ENCODE measurements at places on chromosomes 7 and 10.
A peak's percentile ranks its signal among the peaks of the same experiment; 100 is the strongest.

DNA sequence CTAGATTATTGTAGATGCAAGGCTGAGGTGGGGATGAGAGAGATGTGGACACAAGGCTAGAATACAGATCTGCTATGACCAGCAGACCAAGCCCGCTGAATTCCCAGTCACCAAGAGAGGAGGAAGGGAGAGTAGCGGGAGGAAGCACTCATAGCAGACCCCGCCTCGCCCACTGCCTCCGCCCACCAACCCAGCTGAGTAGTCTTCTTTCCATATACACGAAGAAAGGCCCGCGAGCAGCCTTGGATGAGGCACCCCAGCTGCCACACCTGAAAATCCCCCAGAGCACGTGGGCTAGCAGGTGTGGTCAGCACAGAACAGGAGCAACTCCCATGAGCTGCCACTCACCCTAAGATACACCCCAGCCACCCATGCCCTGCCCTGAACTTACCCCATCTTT is 7.9 kb upstream of the H2BK1 start:
- DNase-seq: no peak

DNA sequence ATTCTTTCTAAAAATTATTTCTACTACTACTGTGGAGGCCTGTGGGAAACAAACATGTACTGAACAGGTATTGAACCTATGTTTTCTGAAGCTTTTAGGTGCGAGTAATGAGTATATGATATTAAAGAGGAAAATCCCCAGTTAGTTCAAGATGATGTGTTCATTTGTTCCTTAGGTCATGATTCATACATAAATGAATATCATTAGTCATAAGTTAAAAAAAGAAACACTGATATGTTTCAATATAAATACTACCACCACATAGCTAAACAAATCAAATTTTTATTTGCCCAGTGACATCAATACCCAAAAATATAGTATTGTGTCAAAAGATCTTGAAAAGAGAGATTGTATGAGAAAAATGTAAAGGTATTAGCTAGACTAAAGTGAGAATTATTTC is 210.7 kb upstream of the GNAI1 start:
- no peak for DNase-seq

DNA sequence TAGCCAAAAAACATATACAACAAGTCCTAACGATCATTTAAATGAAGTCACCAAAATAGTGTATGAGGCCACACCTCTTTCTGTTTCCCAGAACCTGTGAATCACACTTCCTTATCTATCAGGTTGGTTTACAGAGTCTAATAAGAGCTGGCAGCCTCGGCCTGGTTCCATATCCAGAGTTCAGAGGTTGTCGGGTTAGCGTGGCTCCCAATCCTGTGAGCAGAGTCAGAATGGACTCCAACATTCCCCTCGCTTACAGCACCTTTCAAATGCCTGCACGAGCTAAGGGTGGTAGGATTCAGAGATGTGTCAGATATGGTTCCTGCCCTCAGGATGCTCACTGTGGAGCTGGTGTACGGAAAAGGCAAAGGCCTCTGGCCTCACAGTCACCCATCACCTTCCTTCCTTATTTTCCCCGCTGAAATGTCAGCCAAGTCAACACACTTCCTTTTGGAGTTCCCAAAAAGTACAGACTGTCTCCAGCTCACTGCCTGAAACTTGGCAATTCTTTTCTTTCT is 6.0 kb downstream of the IL15RA start:
- no peak for DNase-seq

DNA sequence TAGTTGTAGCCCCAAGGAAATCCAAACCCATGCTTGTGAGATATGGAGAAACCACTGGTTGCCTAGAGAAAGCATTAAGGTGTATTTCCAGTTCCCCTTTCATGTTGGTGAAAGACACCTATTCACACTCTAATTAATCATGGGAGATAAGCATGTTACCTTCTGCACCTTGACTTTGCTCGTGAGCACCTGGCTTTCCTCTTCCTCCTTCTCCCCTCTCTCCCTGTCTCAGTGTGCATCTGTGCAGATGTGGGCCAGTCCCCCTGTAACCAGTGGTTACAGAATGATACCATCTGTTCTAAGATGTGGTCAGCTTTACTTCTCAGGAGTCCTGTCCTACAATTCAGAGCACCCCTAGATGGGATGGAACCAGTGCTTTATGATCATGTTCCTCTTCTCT is 160.6 kb downstream of the LCOR start:
- no peak for DNase-seq

DNA sequence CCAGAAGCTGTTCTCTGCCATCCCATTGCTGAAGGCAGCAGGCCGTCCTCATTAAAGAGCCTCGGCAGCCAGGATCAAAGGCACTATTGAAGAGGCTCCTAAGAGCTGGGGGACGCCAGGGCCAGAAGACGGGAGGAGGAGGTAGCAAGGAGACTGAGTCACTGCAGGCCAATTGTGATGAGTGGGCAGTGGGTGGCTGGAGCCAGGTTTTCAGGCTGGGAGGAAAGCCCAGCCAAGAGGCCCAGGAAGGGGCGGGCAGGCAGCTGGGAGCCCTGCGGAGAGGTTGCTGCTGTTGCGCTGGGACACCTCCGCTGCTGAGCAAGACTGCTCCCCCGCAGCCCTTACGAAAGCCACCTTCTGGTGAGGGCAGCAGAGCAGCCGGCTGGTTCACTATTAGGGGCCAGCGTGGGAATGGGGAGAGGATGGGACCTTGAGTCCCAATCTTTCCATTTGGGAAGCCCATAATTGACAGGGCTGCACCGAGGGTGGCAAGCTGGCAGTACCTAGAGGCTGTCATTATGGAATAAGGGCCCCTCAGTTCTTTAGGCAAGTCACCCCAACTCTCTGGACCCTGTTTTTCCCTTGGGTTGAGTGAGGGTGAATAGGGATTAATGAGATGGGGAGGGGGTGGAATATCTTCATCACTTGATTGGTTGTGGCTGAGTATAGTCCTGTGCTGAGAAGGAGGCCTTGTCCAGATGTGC is 48.4 kb downstream of the UNC5B start:
- peak; percentile 69 for DNase-seq

GRCh38 chr7:131538071-131538812 is 18.2 kb downstream of the PODXL start:
- DNase-seq: no peak

DNA sequence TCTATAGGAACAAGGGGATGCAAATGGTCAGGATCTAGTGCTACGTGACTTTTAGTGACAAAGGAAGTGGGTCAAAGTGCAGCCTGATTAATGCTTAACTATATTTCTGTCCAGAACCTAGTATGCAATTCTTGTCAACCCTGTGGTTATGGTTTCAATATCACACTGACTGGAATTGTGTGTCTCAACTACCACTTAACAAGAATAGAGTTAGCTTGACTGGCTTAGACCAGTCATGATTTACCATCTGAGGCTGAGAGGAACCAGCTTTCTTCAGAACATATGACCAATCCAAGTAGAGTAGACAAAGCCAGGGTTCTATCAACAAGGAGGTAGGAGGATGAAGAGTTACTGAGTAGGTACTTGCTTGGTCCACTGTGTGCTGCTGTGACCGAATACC is 54.4 kb downstream of the MYPN start:
- no peak for DNase-seq

DNA sequence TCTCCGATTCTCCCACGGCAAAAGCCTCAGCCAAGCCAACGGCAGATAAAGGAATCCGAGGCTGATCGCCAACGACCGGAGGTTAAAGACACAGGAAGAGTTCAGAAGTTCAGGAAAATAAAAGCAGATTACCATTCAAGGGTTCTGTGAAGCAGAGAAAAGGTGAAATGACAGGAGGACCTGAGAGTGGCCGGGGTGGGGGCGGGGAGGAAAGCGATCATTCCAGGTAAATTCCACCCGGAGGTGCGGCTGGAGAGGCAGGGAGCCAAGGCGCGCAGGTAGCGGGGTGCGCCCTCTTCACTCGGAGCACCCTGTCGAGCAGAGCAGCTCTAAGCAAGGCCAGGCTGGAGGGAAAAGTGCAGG is 35.3 kb upstream of the SEPHS1 start:
- no peak for DNase-seq

GRCh38 chr10:104437226-104437625 is 83.6 kb downstream of the CFAP58 start:
- DNase-seq: no peak

DNA sequence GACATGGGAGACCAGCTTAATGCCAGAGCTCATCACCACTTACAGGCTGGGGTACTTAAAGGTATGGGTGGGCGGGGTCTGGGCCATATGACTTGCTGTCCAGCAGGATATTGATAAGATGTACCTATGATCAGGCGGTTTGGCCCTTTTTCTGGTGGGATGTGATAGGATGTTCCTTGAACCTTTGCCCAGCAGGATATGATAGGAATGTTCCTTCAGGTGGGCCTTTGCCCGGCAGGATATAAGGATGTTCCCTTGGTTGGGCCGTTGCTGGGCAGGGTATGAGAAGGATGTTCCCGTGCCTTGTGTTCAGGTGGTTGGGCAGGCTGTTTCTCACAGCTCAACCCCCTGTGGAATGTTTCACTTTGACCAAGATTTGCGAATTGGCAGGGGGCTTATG is 187.2 kb upstream of the CXCL12 start:
- no peak for DNase-seq

GRCh38 chr10:93516006-93516380 is 19.6 kb downstream of the CEP55 start:
- DNase-seq: peak; percentile 34

- DNase-seq: no peak
These were observed 594 bp upstream of the RP9 start for GRCh38 chr7:33109758-33110238.

DNA sequence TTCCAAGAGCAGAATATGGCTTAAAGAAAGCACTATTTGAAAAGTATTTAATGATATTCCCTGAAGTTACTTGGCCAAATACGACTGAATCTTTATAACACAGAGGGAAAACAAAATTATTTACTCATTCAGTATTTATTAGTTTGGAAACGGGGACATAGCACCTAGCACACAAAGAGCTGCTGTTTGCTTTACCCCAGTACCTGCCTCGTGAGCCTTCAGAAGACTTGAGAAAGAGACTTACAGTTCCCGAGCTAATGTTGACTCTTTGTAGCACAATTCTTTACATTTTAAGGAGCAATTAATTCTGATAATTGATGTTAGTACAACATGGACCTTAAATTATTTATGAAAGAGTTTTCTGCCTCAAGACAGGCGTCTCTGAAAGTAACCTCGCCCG is 88.7 kb downstream of the FAM204A start:
- DNase-seq: no peak

DNA sequence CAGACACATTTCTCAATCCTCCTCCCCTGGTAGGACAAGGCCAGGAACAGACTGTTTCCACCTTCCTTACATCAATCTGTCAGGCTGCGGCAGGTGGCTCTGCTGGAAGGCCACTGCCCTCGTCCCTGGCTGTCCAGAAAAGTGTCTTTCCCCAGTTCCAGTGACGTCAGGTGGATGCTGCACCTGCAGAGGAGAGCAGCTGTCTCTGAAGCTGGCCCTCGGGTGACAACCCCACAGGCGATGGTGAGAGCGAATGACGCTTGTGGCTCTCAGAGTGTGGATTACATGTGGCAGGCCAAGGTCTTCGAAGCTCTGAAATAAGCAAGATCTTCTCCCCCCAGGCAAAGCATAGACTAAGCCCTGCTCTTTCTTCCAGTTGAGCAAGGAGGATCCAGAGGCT is 146.9 kb upstream of the RET start:
- no peak for DNase-seq

- no peak for DNase-seq
These were observed 824.7 kb downstream of the REEP3 start for GRCh38 chr10:64345856-64346255.

DNA sequence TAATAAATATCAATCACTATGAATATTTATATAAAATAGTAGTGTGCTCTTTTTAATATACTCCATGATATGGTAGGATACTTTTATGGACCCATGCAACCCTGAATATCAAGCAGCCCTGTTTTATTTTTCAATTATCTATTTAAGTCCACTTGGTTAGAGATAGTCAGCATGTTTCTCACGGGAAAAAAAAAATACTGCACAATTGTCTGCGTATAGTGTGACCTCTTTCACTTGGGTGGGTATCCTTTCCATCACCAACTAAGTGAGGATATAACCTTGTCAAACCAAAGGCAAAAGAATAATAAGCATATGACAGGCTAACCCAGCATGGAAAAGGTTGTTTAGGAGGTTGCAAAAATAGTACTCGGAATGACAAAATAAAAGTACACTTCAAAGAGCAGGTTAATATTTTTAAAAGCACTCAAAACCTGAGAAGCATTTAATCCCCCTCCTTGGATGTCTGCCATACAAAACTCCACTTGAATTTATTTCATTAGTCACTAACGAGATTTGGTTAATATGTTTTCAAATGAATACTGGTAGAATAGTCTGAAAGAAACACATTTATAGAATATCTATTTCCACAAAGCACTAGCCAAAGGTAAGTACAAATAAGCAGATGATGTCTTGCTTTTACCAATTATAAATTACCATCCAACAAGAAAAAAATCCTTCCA is 76.5 kb downstream of the IMMP2L start:
- DNase-seq: no peak

GRCh38 chr7:2007551-2007950 is 225.2 kb downstream of the MAD1L1 start:
- DNase-seq: no peak

- peak; percentile 50 for DNase-seq
These were observed 255.7 kb downstream of the TNS3 start for GRCh38 chr7:47326220-47326619.

- DNase-seq: peak; percentile 33
These were observed 45.5 kb upstream of the ZNRF2 start for GRCh38 chr7:30238721-30239441.

- DNase-seq: no peak
These were observed 851 bp downstream of the MKRN1 start for GRCh38 chr7:140478246-140479061.

GRCh38 chr7:3157566-3158287 is 114.1 kb upstream of the CARD11 start:
- DNase-seq: no peak

GRCh38 chr10:88661018-88661417 is 3.2 kb upstream of the LIPF start:
- DNase-seq: no peak

- DNase-seq: no peak
These were observed 171.4 kb downstream of the PTN start for GRCh38 chr7:137172105-137172590.

DNA sequence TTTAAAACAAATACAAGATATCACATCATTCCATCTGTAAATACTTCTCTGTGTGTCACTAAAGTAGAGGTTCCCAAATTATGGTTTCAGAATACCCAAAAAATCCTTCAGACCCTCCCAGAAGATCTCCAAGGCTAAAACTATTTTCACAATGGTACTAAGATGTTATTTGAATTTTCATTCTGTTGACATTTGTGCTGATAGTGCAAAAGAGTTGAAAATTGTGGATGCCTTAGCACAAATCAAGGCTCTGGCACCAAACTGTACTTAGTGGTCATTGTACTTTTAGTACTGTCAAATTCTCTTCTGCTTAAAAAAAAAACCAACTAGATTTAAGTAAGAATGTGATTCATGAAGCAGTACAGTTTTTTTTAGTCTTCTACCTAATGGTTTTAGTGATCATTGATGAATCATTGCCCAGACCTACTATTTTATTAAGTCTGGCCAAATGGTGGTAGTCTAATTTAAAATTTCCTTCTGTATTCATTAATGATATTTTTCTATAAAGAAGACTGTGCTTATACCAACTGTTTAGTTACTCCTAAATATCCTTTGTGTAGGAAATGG is 50.5 kb downstream of the TPST1 start:
- DNase-seq: peak; percentile 56

- DNase-seq: peak; percentile 36
These were observed 98.9 kb downstream of the KMT2C start for GRCh38 chr7:152336754-152337368.

All from stromal cell of bone marrow (primary cell).